GM23248 (cell line): ENCODE measurements at places on chromosomes 6 and 20. TPM values are rescaled to one million over a fixed set of nuclear protein-coding genes. Genes with fewer than 3 reads are reported as not detected.
A peak's percentile ranks its signal among the peaks of the same experiment; 100 is the strongest.

The LY6G6F gene
- not detected in 2 replicates for total RNA-seq

DNA sequence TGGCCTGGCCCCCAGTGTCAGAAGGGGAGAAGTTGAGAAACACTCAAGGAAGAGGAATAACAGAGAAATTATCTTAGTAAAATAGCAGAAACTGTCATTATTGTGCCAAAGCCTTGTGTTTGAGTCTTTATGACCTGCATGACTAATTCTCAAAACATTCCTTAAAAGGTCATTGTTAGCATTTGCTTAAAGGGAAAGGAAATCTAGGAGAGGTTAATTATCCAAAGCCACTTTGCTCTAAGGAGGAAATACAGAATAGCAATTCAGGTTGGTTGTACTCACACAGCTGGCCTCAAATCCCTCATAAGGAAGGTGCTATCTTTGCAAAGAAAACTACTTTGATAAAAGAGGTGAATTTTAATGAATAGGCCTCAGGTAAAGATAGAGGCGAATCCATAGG lies 516.7 kb downstream of the CBLN4 start:
- no peak overlapping the region for H3K4me3 ChIP-seq
- DNase-seq = no peak
- no peak overlapping the region for H3K27ac ChIP-seq
- no peaks in the 10 kb centered on the region for H3K27me3 ChIP-seq
- no peaks in the 10 kb centered on the region for H3K36me3 ChIP-seq

The TGM2 gene
- total RNA-seq = 311 and 339 TPM in 2 replicates

The CST4 gene
- total RNA-seq = not detected in 2 replicates

- H3K27ac ChIP-seq = no peak overlapping the region
- no peaks in the 10 kb centered on the region for H3K27me3 ChIP-seq
- no peaks in the 10 kb centered on the region for H3K36me3 ChIP-seq
- no peak overlapping the region for H3K4me3 ChIP-seq
- DNase-seq = no peak
Measured at GRCh38 chr20:12358006-12358654, 440.4 kb downstream of the BTBD3 start.

The C20orf144 gene
- total RNA-seq = 0.63 TPM in 1 of 2 replicates, not detected in the other

DNA sequence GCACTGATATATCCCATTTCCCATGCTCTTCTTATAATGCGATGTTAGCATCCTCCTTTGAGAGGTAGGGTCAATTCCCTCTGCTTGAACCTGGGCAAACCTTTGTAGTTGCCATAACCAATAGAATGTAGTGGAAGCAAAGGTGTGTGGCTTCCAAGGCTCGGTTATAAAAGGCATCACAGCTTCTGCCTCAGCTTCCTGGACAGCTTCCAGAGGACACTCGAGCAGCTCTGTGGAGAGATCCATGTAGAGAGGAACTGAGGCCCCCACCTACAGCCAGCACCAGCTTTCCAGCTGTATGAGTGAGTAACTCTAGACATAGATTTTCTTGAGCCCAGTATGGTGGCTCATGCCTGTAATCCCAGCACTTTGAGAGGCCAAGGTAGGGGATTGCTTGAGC lies 36.7 kb downstream of the FGD2 start:
- no peak overlapping the region for H3K4me3 ChIP-seq
- H3K27me3 ChIP-seq = no peaks in the 10 kb centered on the region
- DNase-seq = no peak
- H3K4me1 ChIP-seq = no peaks in the 10 kb centered on the region; the same call in 1 of the 2 replicates
- H3K36me3 ChIP-seq = no peaks in the 10 kb centered on the region

- no peaks in the 10 kb centered on the region for H3K27me3 ChIP-seq
- no peaks in the 10 kb centered on the region for H3K4me1 ChIP-seq
- no peak overlapping the region for H3K27ac ChIP-seq
- no peaks in the 10 kb centered on the region for H3K36me3 ChIP-seq
Measured at GRCh38 chr20:7180256-7181045, 413.0 kb downstream of the BMP2 start.

DNA sequence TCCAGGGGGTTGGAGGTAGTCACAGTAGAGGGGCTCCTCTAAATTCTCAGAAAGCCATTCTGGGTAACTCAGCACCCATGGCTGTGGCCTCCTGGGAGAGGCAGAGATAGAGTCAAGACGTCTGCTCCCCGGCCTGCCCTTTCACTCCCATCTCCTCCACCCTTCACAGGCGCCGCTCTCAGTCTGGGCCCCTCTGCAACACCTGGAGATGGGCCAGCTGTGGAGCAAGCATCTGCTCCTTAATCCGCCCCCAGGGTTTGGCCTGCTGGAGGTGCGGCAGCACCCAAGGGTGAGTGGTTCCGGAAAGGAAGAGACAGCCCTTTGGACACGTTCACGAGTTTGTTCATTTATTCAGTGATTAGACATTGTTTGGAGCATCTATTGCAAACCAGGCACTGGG lies 271.3 kb downstream of the BMP7 start:
- H3K4me3 ChIP-seq = no peak overlapping the region
- H3K4me1 ChIP-seq = no peaks in the 10 kb centered on the region
- H3K27ac ChIP-seq = no peak overlapping the region

The TGM3 gene
- 0.11 TPM in 1 of 2 replicates, not detected in the other for total RNA-seq

The EMILIN3 gene
- 0.13 TPM in 1 of 2 replicates, not detected in the other for total RNA-seq

DNA sequence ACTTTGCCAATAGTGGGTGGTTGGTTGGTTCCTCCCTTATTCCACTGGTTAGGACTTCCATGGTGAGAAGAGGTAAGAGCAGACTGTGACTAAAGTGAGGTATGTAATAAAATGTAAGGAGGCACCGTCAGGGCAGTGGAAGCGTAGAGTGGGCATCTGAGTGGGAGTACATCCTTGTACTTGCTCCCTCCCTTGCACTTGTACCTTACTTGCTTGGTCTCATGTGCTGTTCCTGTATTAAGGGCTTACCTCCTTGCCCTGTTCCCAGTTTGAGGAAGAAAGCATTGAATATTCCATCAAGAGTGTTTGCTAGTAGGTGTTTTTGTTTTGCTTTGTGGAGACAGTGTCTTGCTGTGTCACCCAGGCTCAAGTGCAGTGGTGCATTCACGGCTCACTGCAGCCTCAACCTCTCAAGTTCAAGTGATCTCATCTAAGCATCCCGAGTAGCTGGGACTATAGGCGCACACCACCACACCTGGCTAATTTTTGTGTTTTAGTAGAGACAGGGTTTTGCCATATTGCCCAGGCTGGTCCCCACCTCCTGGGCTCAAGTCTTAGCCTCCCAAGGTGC lies 25.5 kb downstream of the AMD1 start:
- H3K4me1 ChIP-seq = no peaks in the 10 kb centered on the region
- DNase-seq = no peak
- H3K36me3 ChIP-seq = peaks cover 31% of the 10 kb centered on the region
- no peak overlapping the region for H3K27ac ChIP-seq
- H3K27me3 ChIP-seq = no peaks in the 10 kb centered on the region
- no peak overlapping the region for H3K4me3 ChIP-seq

The C20orf141 gene
- not detected in 2 replicates for total RNA-seq

GRCh38 chr6:130852844-130853554 lies 25.8 kb downstream of the SMLR1 start:
- no peaks in the 10 kb centered on the region; the same call in 1 of the 2 replicates for H3K36me3 ChIP-seq
- H3K27me3 ChIP-seq = no peaks in the 10 kb centered on the region
- H3K4me1 ChIP-seq = peaks cover 12% of the 10 kb centered on the region
- DNase-seq = no peak
- no peak overlapping the region for H3K4me3 ChIP-seq
- H3K27ac ChIP-seq = no peak overlapping the region

GRCh38 chr6:19219931-19220330 lies 617.2 kb upstream of the ID4 start:
- no peak for DNase-seq
- no peaks in the 10 kb centered on the region for H3K36me3 ChIP-seq
- no peaks in the 10 kb centered on the region for H3K27me3 ChIP-seq

DNA sequence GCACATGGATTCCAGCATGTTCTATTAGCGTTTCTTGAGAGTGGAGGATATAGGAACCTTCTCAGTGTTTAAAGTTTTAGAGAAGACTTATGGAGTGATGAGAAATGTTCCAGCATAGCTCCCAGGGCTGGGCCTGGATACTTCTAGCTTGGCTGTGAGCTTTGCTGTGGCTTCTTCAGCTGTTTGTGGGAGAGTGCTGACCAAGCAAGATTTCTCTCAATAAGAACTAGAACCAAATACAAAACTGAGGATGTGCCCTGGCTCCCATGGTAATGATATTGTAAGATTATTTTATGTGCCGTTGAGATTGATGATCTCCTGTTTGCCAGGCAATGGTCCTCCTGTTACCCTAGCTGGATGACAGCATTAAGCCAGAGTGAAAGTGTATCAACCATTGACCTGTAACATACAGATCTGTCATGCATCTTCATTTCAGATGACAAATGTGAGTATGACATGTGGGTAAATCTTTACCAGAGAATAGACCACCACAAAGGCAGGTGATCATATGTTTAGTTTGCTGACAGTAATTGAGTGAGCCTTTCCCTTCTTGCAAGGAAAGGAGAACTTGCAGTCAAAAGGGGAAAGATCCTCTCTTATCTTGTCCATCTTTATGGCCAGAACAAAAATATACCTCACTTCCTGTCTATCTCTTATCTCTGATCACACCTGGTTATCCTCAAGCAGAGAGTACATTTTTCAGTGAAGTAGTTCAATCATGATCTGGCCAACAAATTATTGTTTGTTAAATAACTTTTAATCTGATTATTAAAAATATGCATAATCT lies 180.1 kb downstream of the SLC24A3 start:
- H3K27me3 ChIP-seq = no peaks in the 10 kb centered on the region
- H3K27ac ChIP-seq = no peak overlapping the region

DNA sequence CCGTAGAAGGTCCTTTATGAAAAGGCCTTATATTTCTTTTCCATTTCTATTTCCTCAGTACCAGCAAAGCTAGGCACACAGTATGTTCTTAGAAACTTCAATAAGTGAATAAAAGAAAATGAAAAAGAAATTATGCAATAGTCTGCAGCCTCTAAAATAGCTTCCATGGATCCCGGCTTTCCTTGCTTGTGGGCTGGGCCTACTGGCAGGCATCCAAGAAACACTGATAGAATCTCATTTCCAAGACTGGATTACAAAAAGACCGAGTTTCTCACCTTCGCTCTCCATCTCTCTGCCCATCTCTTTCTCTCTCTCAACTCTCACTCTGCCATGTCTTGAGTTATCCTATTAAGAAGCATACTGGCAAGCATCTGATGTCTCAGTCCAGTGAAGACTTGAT lies 187.5 kb upstream of the FKBP1C start:
- no peaks in the 10 kb centered on the region for H3K4me1 ChIP-seq
- no peak for DNase-seq
- H3K4me3 ChIP-seq = no peak overlapping the region
- no peak overlapping the region for H3K27ac ChIP-seq
- H3K27me3 ChIP-seq = no peaks in the 10 kb centered on the region

The SPO11 gene
- total RNA-seq = not detected in 2 replicates

DNA sequence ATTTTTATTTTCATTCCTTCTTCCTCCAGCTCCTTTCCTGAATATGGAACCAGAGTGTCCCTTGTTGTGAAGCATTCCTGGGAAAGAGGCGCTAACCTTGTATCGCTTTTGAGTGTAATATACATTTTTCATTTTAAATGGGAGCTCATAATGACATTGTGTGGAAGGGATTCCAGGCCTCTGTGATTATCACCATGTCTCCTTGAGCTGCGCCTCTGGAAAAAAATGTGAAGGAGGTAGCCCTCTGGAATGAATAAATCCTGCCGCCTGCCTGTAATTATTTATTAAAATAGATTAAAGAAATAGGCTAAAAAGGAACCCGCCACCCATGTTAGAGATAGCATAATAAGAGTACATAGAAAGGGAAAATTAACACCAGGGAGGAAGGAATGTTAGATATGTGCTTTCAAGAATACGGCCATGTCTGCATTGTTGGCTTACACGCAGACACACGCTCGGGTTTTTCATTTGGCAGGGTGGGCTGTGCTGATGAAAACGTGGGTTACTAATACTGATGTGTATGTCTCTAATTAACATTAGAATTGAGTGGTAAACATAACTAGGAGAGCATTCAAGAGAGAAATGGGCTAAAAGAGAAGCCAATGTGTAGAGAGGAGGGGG lies 138.5 kb downstream of the LINC00237 start:
- H3K4me1 ChIP-seq = no peaks in the 10 kb centered on the region
- H3K27me3 ChIP-seq = no peaks in the 10 kb centered on the region; the same call in 1 of the 2 replicates
- H3K36me3 ChIP-seq = no peaks in the 10 kb centered on the region
- DNase-seq = no peak
- H3K4me3 ChIP-seq = no peak overlapping the region

The TJAP1 gene
- 17.7 and 32.9 TPM in 2 replicates for total RNA-seq

The OR2J2 gene
- total RNA-seq = not detected in 2 replicates

DNA sequence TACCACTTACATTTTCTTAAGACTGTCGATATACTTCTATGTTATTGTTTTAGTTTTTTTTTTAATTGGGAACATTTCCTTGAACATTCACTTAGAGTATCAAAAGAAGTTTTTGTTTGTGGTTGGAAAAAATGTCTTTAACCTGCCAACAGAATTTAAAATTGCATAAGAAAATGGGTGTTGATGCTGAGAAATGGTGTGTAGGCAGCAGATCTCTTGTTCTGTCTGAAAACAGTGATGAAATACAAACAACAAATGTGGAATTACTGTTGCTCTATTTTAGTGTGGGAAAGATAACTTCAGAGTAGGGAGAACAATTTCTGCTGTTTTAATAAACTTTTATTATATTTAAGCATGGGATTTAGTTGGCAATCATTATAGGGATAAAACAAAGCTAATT lies 293.5 kb downstream of the CDKAL1 start:
- 0 out of 2 replicates have a peak overlapping the region, but pooled peaks have one; percentile 25 for H3K4me3 ChIP-seq
- peak overlapping the region; percentile 57 for H3K27ac ChIP-seq
- peak; percentile 77 for DNase-seq
- H3K27me3 ChIP-seq = no peaks in the 10 kb centered on the region
- H3K36me3 ChIP-seq = no peaks in the 10 kb centered on the region
- peaks cover 30% of the 10 kb centered on the region for H3K4me1 ChIP-seq

DNA sequence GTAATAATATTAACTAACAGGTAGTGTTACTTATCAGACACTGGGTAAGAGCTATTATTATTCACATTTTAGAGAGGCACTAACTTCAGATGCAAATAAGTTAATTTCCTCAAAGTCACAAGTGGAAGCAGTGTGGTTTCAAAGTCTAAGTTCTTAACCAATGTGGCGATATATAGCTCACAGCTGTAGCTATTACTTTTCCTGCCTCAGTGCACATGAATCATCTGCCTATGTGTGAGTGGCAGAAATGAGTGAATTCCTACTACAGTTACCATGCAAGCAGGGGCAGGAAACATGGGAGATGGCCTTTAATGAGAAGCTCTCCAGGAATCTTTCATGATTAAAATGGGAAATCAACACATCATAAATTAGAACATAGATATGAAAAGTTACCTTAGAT lies 126.2 kb upstream of the EYA4 start:
- H3K27me3 ChIP-seq = no peaks in the 10 kb centered on the region
- H3K4me1 ChIP-seq = no peaks in the 10 kb centered on the region
- no peak overlapping the region for H3K27ac ChIP-seq
- no peaks in the 10 kb centered on the region for H3K36me3 ChIP-seq
- DNase-seq = no peak

- no peak for DNase-seq
- no peak overlapping the region for H3K27ac ChIP-seq
- no peaks in the 10 kb centered on the region for H3K27me3 ChIP-seq
- no peaks in the 10 kb centered on the region for H3K36me3 ChIP-seq
- H3K4me1 ChIP-seq = peaks cover 5% of the 10 kb centered on the region; the same call in 1 of the 2 replicates
Measured at GRCh38 chr6:113907102-113907815, 50.1 kb downstream of the MARCKS start.

GRCh38 chr6:43737272-43738081 lies 32.5 kb upstream of the VEGFA start:
- DNase-seq = no peak
- no peaks in the 10 kb centered on the region for H3K36me3 ChIP-seq
- H3K27me3 ChIP-seq = no peaks in the 10 kb centered on the region
- no peaks in the 10 kb centered on the region for H3K4me1 ChIP-seq

- no peak overlapping the region for H3K4me3 ChIP-seq
- no peaks in the 10 kb centered on the region for H3K36me3 ChIP-seq
- no peaks in the 10 kb centered on the region for H3K27me3 ChIP-seq
- DNase-seq = peak; percentile 2
- H3K27ac ChIP-seq = no peak overlapping the region
Measured at GRCh38 chr6:624979-625378, 31.9 kb downstream of the HUS1B start.
